ENCODE measurements at places on chromosomes 11 and 22. TPM values are rescaled to one million over a fixed set of nuclear protein-coding genes. Genes with fewer than 3 reads are reported as not detected.

NUP50 gene
- 58.6 TPM for total RNA-seq

ALDH3B1 gene
- total RNA-seq: 0.51 TPM

RASL10A gene
- total RNA-seq: 4.3 TPM

SYT7 gene
- total RNA-seq: 1.1 TPM

C11orf86 gene
- total RNA-seq: not detected

Measured in SJCRH30 (cell line).